ENCODE measurements at places on chromosomes 16 and 17. TPM values are rescaled to one million over a fixed set of nuclear protein-coding genes. Genes with fewer than 3 reads are reported as not detected.

Gene XYLT2
- 10.8 TPM for total RNA-seq

Gene TNFRSF17
- total RNA-seq = not detected

GRCh38 chr17:31674305-31674704 is 184.7 kb downstream of the COPRS start:
- no peak for DNase-seq

DNA sequence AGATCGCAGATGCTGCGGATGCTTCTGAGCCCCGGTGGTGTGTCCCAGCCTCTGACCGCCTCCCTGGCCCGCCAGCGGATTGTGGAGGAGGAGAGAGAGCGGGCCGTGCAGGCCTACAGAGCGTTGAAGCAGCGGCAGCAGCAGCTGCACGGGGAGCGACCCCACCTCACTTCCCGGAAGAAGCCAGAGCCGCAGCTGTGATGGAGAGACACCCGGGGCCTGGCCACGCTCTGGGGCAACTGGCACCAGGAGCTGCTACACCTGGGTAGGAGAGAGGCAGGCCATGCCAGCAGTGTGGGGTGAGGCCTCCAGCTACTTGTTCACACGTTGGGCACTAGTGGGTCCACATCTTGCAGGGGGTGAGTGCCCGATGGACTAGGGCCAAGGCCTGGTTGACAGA is 6.0 kb downstream of the CCDC137 start:
- DNase-seq = no peak

DNA sequence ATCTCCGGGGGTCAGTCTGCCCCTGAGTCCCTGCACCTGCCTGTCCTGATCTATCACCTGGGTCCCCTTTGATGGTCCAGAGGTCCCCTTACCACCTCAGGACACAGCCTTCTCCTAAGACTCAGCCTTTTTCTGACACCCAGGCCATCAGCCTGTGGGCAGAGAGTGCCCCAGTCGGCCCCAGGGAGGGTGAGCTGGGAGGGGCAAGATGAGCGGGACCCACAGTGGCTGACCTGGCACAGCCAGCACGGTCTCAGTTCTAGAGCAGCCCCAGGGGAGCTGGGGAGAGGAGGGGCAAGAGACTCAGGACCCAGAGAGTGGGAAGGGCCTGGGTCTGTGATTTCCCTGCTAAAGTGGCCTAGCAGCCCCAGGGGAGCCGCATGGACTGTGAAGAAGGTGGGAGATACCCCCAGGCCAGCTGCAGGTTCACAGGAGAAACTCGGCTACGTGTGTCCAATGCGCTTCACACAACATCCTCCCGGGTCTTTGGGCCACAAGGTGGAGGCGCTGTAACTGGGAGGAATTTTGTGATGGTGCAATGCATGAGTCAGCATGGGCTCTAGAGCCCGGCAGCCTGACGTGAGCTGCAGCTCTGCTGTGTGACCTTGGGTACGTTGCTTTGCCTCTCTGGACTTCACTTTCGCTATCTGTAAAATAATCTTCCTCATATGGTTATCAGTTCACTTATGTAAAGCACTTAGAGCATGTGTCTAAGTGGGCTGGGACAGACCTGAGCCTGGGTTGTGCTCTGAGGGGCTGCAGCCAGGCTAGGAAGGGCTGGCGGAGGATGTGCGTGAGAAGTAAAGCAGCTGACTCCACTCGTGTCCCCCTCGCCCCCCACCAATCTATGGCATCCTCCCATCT is 67.2 kb upstream of the LHX1 start:
- DNase-seq = no peak

DNA sequence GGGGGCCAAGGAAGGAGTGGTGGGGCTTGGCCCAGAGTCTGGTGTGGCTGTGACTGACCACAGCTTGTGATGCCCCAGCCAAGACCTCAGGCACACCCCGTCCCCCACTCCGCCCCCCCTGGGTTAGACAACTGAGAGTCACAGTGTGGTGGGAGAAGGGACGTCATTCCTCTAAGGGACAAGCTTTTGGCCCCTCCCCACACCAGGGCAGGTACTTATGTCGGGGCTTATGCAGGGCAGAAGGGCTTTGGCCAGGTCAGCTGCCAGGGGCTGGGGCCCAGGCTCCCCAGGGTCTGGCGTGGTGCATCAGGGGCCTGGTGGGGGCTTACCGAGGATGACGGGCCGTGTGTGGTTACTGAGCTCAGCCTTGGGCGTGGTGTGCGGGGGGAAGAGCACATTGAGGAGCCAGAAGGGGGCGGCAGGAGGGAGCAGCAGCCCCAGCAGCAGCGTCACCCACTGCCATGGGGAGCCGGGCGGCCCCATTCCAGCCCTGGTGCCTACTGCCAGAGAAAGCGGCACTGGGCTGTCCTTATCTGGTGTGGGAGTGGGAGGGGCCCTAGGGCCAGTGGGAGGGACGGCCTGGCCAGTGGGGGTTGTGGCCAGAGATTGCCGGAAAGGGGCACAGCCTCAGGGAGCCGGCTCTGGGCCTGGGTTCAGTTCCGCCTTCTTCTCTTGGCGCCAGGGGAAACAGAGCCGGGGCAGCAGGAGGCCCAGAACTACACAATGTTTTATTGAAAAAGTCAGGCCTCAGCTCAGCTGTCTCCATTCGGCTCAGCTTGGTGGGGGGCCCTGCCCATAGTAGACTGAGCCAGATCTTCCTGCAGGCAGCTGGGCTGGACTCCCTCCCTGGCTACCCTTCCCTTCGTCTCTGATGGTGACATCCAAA is at the start of gene LCAT:
Gene LCAT (minus strand): TSS at position 502 of the 886 bp plus-strand sequence. CDS start 19 bp downstream, at position 483.
- no peak for DNase-seq

DNA sequence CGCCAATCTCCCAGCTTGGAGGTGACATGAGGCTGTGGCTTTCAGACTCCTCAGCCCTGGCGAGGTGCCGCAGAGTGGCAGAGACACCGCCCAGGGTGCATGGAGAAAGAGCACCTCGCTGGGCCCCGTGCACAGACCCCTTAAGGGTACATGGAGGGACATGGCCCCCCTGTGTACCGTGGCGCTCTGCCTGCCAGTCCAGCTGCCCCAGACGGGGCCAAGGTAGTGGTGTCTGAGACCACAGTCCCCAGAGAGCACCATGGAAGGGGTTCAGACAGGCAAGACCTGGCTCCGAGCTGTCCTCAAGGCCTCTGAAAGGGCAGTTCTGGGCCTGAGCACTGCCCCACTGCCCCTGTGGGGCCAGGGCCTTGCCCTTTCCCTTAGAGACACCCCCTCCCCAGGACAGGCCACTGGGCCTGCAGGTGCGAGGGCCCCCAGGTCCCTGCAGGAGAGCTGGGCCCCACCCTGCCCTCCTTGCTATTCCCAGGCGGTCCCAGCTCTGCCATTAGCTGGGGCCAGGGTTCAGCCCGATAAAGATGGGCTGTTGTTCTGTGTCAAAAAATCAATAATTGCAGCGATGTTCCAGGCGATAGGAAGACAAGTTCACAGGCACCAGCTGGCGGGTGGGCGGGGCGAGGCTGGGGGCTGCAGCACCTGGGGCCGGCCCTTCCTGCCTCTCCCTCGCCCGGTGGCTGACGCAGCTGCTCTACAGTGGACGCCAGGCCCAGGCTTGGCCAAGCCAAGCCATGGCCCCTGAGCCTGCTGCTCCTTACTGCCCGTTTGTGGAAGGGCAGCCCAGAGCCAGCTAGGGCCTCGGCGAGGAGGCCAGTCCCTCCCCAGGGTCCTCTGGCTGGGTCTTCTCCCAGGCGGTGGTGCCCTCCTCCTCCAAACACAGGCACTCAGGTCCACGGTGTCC is 51.7 kb downstream of the ZFPM1 start:
- no peak for DNase-seq

GRCh38 chr17:27233059-27233458 is 60.9 kb upstream of the WSB1 start:
- no peak for DNase-seq

- no peak for DNase-seq
These were observed 178.8 kb downstream of the C16orf78 start for GRCh38 chr16:49552313-49552928.
